ENCODE measurements at places on chromosomes 7 and 10.

DNA sequence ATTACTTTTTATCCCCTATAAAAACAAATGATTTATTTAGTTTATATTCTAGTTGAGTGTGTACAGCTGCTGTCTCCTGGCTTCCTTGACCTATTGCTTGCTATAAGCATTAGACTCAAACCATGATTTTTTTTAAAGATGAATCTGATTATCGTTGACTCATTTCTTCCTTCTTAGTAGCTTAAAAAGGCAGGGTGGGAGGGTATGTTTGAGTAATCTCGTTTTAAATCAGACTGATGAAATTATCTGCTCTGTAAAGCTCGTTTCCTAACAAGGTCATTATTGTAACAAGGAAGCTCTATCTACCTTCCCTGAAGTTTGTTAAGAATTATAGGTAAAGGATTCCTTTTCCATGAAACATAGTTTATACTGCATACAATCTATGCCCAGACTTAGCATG, 276.3 kb upstream of the KCND2 start:
- no peak for DNase-seq

- no peak for DNase-seq
These were observed 176.7 kb downstream of the EMX2 start for GRCh38 chr10:117718986-117719920.

DNA sequence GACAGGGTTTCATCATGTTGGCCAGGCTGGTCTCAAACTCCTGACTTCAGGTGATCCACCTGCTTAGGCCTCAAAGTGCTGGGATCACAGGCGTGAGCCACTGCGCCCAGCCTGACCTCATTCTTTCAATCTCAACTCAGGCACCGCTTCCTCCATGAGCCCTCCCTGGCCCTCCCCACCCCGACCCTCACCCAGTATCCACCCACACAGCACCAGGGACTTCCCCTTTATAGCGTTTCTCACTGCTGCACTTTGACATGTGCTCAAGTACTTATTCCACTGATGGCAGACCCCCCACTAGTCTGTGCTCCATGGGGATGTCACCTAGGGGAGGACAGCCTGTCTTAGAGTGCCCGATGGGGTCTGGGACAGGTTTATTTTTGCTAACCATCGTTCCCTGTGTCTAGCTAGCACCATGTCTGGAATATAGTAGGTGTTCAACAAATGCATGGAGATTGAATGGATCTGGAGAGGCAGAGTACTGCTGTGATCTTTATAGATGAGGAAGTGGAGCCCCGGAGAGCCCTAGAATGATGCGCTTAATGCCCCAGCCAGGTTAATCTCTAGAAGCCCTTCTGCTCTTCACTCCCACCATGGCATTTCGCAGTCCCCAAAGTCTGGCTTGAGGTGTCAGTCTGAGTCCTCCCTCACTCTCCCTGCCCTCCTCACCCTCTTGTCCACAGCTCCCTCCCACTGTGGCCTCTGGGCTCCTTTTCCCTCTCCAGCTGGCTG, 258.8 kb downstream of the RPS24 start:
- DNase-seq = no peak

DNA sequence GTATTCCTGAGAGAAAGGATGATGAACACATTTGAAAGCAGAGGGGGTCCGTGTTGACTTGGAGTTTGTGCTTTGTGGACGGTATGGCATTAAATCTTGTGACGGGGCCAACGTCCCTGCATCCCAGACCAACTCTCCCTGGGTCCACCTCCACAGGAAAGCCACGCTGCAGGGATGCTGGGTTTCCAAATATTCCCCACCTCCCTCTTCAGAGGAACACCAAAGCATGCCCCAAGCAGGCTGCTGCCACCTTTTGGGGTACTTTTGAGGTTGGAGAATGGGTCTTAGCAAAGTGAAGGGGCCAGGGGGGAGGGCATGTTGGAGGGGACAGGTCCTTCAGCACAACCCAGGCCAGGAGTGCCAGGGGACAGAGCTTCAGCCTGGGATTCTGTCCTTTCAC, 504.4 kb downstream of the TCERG1L start:
- DNase-seq = no peak

DNA sequence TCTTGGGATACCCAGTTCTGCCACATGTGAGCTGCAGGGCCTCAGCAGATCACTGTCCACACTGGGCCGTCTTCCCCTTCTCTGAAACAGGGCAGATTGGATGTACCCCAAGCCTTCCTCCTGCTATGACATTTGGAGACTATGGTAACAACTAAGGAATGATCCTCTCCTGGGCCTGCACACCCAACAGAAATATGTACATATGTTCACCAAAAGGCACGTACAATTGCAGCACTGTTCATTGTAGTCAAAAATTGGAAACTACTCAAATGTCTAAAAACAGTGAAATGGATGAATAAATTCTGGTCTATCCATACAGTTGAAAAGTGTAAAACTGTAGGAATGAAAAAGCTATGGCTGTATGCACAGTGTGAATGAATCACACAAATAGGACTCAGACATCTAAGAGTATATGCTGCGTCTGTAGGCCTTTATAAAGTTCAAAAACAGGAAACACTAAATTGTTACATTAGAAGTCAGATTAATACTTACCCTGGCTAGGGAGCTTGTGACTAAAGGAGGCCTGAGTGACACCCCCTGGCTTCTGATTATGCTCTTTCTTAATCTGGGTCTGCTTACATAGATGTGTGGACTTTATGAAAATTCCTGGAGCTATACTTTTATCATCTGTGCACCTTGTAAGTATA, 16.1 kb upstream of the XPNPEP1 start:
- no peak for DNase-seq

- no peak for DNase-seq
These were observed 34.0 kb upstream of the LBX1 start for GRCh38 chr10:101263150-101263752.

- DNase-seq = no peak
These were observed 47.5 kb upstream of the KIF5B start for GRCh38 chr10:32103721-32104120.

- DNase-seq = no peak
These were observed 1509.7 kb upstream of the LRRTM3 start for GRCh38 chr10:65416094-65416493.

- DNase-seq = no peak
These were observed 84.0 kb upstream of the PPP1R17 start for GRCh38 chr7:31603046-31603445.

GRCh38 chr7:34157137-34157536, 251.8 kb downstream of the BMPER start:
- DNase-seq = no peak

DNA sequence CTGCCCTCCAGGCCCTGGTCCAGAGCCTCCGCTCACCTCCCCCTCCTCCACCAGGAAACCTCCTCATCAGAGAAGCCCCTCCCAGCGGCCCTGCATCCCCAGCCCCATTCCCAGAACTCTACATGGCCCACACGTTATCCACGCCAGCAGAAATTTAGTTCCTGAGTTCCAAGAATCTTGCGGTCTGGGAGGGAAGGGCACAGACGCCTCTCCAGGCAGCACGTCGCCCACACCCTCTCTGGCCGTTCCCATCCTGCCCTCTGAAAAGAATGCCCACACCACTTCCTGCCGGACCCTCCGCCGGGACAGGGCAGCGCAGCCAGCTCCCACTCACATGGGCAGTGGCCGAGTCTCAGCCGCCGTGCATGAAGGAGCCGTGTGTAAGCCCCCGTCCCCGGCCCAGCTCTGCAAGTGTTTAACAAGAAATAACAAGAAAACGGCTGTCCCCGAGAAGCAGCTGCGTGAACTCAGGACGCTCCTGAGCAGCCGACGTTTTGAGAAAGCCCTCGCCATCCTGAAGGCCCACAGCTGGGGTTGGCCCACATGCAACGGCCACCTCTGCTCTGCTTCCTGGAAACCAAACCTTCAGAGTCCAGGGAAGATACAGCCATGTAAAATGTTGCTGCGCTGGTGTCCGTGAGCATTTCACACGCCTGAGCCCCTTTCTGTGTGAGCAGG, 17.4 kb downstream of the ADGRA1 start:
- no peak for DNase-seq

- no peak for DNase-seq
These were observed 18.0 kb upstream of the ARID5B start for GRCh38 chr10:61883371-61884025.

DNA sequence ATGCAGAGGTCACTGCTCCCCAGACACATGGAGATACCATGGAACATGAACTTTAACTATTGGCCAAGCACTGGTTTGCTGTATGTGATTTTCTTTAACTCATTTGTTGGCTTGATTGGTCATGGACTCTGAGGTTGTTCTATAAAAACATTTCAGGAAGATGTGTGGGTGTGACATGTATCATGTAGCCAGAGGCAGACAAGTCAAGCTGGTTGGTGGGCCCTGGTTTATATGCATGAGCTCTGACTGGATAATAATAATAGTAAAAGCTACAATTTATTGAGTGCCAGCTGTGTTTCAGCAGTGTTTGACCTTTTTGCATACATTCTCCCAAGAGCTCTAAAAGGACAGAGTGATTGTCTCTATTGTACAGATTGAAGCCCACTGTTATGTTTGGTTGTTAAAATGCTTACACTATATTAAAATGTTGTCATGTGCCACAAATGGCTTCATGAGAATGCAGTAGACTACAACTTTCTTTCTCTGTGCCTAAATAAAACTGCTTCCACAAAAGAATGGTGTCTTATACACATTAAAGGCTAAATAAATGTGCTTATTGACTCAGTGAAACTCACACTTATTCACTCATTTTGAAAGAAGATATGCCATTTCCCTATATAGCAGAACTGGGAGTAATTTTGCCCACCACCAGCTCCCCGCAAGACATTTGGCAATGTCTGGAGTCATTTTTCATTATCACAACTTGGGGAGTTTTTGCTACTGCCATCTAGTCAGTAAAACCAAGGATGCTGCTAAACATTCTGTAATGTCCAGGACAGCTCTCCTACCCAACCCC, 243.6 kb upstream of the NFE2L3 start:
- DNase-seq = no peak

DNA sequence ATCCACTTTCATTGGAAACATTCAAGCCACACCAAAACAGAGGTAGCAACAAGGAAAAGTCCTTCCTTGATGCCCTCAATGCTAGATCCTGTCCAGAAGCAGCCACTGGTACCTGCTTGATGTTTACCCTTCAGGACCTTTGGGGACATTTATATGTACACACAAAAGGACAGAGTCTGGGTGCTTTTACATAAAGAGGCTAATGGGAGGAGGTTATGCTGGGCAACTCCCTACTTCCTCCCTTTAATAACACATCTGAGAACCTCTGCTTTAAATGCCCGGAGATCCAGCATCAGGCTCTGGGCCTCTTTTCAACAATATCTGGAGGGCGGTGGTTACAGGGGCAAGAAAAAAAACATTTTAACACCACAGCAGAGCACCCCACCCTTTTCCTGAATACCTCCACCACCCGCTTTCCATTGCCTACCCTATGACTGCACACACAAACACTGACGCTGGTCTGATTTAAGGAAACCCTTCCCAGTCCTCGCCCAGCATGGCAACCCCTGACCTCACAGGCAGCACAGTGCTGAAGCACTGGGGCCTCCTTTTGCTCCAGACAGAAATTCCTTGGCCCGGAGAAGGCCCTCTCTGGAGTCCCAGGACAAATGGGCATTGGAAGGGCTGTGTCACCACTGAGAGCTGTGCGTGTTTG, 39.3 kb upstream of the DUSP5 start:
- DNase-seq = no peak

GRCh38 chr10:25786161-25786560, 147.9 kb upstream of the MYO3A start:
- DNase-seq = no peak

- DNase-seq = no peak
These were observed 205.2 kb upstream of the PDE1C start for GRCh38 chr7:32275216-32276009.

GRCh38 chr7:16450366-16450765, 15.2 kb downstream of the SOSTDC1 start:
- DNase-seq = no peak

DNA sequence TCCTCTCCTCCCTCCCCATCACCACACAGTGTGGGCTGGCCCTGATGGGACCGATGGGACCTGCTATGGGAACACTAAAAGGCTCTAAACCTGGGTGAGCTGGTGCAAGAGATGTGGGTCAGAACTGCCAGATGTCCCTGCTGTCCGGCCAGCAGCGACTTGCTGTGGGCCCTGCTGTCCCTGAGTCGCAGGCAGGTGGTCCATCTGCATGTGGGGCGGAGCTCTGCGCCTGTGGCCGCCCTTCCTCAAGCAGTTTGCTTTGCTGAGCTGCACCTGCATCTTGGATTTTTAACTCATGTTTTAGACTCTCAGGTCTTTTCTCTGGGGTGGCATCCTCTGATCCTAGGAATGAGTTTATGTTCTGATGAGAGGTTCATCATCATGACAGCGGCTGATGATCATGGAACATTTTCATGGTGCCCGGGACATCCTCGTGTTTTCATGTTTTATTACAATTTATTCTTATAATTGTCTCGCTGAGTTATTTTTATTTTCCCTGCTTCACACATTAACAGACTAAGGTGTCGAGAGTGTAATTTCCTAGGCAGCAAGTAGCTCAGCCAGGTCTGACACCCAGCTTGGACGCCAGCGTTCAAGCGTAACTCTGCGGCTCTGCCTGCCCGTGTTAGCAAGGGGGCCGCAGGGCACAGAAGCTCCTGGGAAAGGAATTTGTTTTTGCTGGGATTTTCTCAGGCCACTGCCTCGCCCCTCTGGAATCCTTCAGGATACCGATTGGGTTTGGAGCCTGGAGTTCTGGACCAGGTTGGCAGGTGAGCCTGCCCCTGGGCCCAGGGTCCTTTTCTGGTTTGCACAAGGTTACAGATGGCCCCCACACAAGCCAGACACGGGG, 615.2 kb upstream of the FOXK1 start:
- DNase-seq = peak; percentile 39
